ENCODE measurements at places on chromosomes 4 and X.

GRCh38 chr4:186651181-186651603 lies 72.5 kb downstream of the FAT1 start:
- DNase-seq: no peak

DNA sequence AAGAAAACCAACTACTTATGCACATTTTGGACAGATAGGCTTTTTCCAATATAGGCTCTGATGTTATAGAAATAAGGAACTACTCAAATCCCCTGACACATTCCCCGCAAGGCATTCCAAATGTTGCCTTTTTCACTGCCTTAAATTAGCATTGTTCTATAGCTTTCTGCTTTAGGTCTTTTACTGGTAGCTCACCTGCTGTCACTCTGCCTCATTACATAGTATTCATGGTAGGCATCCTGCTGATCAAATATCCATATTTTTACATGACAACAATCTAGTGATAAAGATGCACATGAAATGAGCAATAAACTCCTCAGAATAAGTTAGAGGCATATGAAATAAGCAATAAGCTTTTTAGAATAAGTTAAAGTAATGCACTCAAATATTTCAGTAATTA lies 542.7 kb downstream of the FAM133A start:
- no peak for DNase-seq

- DNase-seq: no peak
Observed at GRCh38 chrX:100606753-100607152, 22.0 kb downstream of the TNMD start.

DNA sequence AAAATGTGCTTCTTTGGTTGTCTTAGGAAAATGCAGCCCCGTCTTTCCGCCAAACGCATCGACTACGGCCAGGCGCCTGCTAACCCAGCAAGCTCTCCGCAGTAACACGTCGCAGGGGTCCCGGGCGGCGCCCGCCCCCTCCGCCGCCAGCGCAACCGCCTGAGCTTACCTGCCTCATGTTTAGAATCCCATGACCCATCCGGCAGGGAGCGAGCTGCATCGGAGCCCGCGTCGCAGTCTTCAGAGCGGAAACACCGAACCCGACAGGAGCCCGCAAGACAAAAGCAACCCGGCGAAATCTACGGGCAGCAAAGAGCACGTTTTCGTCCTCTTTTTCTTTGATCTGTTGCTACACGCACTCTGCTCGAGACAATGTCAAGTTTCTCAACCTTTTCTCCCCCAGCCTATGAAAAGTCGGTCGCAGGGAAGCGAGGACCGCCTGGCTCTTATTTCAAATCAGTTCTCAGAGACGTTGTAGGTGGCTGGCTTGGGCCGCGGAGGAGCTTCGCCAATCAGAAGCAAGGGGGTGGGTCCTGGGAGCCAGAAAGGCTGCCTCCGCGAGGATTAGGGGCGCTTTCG lies at the start of gene MID1:
TSS of gene MID1 (minus strand) at position 465 of the 579 bp plus-strand sequence. CDS start 53,038 bp downstream, outside the sequence.
- DNase-seq: no peak

DNA sequence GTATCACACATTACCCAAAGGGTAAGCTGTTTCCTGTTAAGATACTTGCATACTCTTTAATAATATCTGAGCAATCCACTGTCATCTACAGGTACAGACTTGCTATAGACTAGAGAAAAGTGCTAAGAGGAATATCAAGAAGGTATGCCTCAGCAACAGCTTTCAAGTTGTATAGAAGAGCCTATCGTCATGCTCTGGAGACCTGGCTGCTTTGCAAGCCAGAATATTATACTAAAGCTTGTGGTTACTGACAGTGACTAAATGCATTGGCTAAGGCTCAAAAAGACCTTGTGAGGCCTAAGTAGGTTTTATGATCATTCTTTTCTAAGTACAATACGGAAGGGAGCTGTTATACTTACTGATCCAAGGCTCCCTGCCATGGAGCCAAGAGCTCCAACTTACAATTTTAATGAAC lies 11.3 kb downstream of the LAMP2 start:
- no peak for DNase-seq

GRCh38 chr4:95831166-95831565 lies 8.7 kb upstream of the PDHA2 start:
- no peak for DNase-seq

DNA sequence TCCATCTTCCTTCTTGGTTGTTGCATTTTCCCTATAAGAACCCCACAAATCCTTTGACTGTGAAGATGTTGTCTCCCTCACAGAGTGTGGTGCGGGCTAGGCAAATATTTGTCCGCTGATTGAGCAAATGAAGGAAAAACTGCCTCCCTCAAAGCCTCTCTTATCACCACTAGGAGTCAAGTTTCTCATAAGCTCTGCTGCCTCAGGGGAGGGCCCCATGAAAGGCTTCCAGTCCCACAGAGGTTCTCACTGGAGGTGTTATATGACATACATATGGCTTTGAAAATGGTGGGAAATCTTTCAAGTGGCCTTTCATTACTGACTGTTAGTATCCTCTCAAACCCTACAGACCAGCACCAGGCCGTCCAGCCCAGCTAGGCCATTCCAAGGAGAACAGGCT lies 9.3 kb downstream of the VGLL1 start:
- DNase-seq: no peak

- DNase-seq: no peak
Observed at GRCh38 chr4:139188648-139189416, 11.8 kb upstream of the ELF2 start.

- DNase-seq: no peak
Observed at GRCh38 chr4:17636341-17636695, 21.9 kb downstream of the MED28 start.

GRCh38 chr4:57116245-57116644 lies 6.1 kb upstream of the IGFBP7 start:
- no peak for DNase-seq

GRCh38 chrX:125444659-125445058 lies 125.0 kb downstream of the TEX13C start:
- DNase-seq: no peak

- no peak for DNase-seq
Observed at GRCh38 chr4:124157396-124158083, 555.0 kb downstream of the ANKRD50 start.

DNA sequence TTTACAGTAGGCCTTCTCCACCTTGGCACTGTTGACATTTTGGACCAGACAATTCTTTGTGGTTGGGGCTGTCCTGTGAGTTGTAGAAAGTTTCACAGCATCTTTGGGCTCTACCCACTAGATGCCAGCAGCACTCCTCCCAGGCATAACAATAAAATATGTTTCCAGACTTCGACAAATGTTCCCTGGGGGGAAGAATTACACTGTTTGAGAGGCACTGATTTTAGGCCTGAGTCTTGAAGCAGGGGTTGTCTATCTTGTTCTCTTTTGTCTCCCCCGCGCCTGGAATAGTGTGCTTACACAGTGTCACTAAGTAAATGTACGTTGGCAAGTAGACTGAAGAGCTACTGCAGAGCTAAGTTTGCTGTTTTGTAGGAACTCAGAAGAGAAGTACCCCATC lies 254.4 kb upstream of the BOD1L1 start:
- no peak for DNase-seq

DNA sequence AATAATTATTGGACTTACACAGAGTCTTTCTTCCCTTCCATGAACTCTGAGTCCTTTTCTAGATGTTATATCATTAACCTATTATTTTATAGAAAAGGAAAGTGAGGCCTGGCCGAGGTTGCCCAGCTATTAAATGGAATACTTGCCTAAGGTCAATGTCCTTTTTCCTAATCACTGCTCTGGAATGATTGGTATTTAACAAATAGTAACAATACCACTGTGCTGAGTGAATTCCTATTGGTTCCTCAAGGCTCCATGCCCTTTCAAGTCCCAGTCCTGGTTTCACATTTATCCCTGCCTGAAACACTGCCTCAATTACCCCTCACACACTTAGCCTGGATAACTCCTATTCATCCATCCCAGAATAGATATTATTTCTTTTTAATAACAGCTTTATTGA lies 6.2 kb downstream of the TCEAL9 start:
- no peak for DNase-seq

GRCh38 chrX:77922787-77923186 lies 12.3 kb downstream of the ATP7A start:
- no peak for DNase-seq
